H1 (cell line): ENCODE measurements at places on chromosomes 7 and 10. TPM values are rescaled to one million over a fixed set of nuclear protein-coding genes. Genes with fewer than 3 reads are reported as not detected.

The PDE6C gene
- total RNA-seq: not detected in 2 replicates

DNA sequence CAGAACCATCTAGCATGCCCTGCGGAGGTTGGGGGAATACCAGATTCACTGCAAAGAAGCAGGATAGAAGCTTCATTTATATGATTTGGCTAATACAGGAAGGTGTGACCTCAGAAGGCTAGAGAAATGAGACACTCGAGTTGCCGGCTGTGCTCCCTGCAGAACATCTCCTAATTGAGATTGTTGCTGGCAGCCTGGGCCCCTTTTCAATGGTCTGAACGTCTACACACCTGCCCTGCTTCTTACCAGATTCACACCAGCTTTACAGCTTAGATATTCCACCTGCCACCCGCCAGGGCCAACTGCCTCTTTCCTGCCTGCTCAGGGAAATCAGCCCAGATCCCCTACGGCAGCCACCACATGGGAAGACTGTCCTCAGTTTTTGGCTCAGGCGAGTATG is 475.3 kb upstream of the AUTS2 start:
- DNase-seq: no peak

- DNase-seq: no peak
Observed at GRCh38 chr10:63376560-63377304, 89.0 kb downstream of the JMJD1C start.

DNA sequence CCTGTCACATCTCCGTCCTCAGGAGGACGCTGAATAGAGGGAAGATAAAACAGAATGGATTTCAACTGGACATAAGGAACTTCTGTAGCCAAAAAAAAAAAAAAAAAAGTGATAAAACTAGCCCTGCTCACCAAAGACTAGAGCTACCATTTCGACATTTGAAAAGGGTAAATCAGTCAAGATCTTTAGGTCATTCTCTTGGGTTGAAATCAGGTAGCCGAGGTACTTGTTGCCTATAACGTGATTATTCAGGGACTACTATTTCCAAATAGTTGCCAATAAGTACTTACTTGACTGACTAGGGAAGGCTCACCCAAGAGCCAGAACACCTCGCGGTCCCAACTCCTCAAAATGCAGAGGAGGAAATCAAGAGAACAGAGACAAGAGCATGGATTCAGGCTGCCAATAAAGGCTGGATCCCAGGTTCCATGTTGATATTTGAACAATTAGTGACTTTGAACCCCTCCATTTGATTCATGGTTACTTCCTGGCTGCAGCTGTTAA is 2.0 kb downstream of the RHEB start:
- no peak for DNase-seq
